ENCODE measurements at places on chromosomes 1 and 21. TPM values are rescaled to one million over a fixed set of nuclear protein-coding genes. Genes with fewer than 3 reads are reported as not detected.

Gene NAV1
- total RNA-seq: 11.3 TPM

DNA sequence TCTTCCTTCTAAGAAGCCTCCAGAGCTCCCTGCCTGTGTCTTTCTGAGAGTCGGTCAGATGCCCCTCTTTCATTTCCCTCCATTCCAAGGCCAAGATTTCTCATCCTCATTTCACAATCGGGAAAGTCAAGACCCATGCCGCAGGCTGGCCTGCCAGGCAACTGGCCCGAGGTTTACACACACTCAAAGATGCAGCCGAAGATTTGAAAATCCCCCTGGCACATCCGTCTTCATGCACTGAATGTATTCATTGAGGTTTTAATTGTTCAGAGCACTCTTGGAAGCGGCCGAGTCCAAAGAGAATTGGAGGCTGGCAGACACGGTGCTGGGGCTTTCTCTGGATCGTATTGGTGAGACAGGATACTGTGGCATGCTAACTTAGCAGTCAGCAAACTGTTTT is 29.1 kb upstream of the SRP9 start:
- peak; percentile 74 for DNase-seq

- peak; percentile 40 for DNase-seq
These were observed 16.1 kb downstream of the COL6A1 start for GRCh38 chr21:45997495-45998275.

- no peak for DNase-seq
These were observed 204.5 kb downstream of the BRINP3 start for GRCh38 chr1:190273161-190273560.

DNA sequence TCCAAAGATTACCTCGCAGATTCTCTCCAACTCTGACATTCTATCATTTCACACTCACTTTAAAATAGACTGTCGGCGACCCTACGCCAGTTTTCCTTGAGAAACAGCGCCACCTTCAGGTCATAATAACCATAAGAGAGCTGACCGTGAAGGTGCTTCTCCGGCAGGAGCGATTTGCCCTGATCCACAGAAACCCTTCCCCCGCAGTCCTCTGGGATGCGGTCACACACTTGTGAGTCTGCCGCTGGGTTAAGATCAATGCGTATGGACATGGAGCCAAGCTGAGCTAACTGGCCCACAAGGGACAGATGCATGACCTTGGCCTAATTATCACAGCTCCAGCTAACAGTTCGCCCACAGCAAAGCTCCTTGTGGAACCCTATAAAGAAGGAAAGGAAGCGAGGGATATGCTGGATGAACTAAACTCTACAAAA is 32.8 kb upstream of the IFNAR2 start:
- no peak for DNase-seq

DNA sequence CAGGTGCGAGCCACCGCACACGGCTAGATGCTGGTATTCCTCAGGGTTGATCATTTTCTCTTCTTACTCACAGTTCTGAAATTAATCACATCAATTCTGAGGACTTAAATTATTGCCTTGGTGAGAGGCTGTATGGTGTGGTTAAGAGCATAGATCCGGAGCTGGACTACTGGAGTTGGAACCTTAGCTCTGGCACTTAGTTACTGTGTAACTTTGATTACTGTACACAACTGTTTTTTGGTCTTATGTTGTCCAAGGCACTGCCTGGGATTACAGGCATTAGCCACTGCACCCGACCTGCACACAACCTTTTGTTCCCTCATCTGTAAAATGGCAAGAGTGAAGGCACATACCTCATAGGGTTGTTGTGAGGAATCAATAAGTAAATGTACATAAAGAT is 25.6 kb upstream of the THRAP3 start:
- no peak for DNase-seq

Gene C8B
- not detected for total RNA-seq

- DNase-seq: peak; percentile 88
These were observed 948 bp downstream of the STK40 start for GRCh38 chr1:36384542-36385409.

DNA sequence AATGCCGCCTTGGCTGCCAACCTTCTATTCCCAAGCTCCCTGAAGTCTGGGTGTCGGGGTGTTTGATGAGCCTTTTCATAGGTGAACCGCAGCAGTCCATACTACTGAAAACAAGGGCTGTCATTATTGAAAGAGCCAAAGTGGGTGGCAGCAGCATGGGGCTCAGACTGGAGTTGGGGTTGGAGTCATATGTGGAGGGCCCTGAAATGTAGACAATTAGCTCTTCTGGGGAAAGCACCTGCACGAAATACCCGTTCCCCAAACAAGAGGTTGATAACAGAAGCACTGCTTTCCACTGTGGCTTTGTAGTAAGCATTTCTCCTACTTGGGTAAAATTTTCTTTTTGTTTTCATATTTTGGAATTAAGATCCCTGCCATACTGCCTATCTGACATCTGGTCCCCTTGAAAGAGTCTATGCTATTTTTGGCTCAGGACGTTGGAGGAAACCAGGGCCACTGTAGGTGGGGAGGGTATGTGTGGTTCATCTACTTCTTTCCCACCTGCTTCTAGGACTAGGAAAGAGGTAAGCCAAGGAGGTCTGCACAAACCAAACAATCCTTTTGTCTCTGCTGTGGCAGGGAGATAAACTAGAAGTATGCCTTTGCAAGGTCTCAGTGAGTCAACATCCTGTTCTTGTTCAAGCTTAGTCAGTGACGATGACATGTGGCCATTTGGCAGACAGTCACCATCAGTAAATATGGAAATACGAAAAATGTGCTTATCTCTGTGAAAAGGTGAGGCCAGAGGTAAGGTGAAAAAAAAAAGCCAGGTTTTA is 197.0 kb upstream of the UBE2U start:
- no peak for DNase-seq

DNA sequence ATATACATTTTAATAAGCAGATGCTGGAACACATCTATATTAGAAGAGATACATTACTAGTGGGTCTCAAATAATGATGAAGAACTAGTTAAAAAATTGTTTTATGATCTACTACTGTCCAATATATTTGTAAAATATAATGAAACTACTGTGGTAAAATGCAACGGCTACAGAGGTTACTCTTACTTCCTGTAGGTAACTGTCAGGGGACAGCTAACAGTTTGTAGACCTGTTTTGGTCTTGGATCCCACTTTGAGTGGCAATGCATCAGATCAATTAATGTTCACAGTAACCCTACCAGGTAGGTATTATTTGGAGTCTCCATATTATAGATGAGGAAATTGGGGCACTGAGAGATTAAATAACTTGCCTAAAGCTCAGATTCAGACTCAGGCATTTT is 26.7 kb upstream of the MYSM1 start:
- DNase-seq: no peak

GRCh38 chr1:229079016-229079595 is 191.8 kb upstream of the RAB4A start:
- DNase-seq: no peak

DNA sequence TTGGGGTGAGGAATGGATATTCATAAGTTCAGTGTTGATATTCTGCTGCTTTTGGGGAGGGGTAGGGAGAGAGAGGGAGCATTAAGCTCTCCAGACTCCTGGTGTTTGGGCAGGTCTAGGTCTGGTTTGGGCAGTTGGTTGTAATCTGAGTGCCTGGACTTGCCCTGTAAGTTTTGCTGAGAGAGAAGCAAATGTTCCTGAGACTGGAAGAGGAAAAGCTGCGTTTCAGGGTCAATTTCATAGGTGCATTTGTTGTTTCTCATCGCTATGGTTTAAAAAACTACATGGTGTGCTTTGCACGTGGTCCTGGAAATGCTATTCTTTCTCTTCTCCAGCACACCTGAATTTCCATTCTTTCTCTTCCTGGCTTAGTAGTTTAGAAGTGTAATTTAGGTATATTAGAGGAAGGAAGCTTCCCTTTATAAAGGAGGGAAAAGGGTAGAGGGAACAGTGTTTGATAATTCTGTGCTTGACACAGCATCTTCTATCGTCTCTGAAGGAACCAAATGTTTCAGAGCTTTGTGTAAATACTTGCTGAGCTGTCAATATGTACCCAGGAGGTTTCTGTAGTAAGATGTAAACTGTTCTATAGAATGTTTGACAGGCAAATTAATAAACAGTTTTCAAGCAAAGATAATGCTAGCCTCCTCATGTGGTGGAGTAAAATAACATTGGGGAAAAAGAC is 6.3 kb downstream of the ARID1A start:
- DNase-seq: no peak

DNA sequence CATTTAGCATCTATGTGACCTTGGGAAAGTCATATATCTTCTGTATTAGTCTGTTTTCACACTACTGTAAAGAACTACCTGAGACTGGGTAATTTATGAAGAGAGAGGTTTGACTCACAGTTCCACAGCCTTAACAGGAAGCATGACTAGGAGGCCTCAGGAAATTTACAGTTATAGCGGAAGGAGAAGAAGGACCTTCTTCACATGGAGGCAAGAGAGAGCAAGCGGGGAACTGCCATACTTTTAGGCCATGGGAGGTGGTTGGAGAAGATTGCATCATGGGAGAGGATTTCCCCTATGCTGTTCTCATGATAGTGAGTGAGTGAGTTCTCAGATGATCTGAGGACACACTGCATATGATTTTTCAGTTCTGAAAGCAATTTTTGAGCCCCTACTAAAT is 87.9 kb downstream of the CLEC20A start:
- no peak for DNase-seq

Gene ALX3
- total RNA-seq: 0.44 TPM
